ENCODE measurements at places on chromosomes 4 and X.

DNA sequence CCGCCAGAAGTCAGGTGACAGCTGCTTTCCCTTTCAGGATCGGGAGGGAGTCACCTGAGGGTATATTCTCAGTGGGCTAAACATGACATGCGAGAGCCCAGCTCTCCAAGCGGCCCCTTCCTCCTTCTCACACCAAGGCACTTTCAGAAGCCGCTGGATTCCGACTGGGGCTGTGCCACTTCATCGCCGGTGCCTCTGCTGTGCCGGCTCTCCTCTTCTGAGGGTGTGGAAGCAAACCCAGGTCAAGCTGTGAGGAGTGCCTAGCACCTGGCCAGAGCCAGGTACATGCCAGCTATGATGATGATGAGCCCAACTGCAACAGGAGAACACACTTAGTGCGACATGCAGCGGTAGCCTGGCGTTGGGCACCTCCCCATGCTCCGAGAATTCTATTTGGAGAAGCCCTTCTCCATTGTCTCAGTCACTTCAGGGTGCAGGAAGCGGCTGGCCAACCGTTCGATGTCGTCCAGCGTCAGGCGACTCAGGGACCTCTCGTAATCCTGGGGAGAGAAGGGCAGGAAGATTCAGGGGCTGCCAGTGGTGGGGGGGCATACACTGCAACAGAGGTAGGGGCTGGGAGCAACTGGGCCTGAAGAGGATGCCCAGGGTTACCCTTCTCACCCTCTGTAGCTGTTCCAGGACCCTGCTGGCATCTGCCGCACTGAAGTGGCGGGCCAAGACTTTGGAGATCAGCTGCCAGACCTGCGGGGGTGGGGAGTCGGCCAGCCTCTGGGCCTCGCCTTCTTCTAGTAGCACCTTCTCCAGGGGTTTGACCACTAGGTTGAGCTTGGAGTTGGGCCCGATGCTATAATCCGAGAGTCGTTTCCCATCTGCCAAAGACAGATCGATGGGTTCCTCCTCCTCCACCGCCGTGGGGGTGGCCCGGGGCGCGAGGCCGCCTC is 1.0 kb downstream of the UBL4A start:
- DNase-seq, result no peak

DNA sequence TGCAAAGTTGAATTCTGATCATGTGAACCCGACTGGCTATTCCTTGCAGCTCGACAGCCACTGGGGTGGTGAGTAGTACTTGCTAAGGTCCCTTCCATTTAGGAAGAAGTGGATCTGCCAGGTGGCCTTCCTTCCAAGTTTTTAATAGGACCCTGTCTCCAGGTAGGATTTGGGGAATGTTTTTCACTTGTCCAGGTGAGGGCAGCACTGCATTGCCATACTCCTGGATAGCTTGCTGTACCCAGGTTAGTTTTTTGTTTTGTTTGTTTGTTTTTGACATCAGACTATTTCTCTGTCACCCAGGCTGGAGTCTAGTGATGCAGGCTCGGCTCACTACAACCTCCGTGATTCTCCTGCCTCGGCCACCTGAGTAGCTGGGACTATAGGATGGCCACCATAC is 29.8 kb downstream of the SAGE1 start:
- no peak for DNase-seq

DNA sequence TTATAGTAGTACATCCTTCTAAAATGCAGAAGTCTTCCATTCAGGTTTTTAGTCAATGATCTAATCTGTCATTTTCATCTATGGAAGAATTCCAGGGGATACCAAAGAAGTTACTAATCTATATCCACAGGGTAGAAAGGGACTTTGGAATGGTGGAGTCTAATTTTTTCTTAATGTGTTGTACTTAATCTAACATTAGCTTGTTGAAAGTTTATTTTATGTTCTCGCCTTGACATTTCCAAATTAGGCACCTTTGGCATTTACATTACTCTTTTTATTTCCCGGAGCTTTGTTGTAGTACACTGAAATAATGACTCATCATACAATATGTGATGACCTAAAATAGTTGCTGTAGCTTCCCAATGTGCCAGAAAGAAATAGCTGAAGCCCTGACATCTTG is 91.5 kb downstream of the HTR2C start:
- DNase-seq, result no peak

DNA sequence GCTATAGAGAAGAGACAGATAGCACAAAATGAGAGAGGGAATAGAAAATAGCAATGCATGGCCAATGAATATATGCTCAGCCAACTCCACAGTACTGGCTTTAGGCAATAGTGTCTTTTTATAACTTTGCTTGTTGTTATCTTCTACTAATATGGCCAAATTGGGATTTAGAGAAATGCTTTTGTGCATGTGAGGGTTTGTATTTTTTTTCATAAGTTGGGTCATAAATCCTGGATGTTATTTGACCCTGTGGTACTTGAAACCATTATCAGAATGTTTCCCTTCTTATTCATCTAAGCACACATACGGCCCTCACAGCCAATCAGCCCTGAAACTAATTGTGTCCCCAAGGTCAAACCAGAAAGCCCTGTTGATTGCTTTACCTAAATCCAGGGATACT is 35.2 kb upstream of the LPAR4 start:
- DNase-seq, result no peak

GRCh38 chrX:107724653-107725052 is 50.9 kb downstream of the TSC22D3 start:
- no peak for DNase-seq

DNA sequence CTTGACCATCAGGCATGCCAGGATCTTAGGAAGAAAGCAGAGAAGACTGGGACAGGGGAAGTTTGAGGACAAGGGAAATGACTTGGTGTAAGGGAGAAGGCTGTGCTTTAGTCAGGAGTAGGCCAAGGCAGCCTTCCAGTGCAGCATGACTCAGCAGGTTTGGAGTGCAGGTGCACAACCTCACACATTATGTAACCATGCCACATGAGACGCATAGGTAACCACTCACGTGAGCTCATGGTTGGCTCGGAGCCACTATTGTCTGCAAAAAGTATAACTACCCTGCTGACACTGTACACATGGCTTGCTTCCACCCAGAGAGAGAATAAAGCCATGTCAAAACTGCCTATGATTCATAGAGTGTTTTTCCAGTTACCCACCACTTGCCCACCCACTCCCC is 715.9 kb downstream of the SMARCA1 start:
- no peak for DNase-seq

- DNase-seq, result no peak
These were observed 99.2 kb downstream of the SORCS2 start for GRCh38 chr4:7291372-7292114.

- DNase-seq, result no peak
These were observed 61.8 kb downstream of the CAMK2D start for GRCh38 chr4:113699772-113700171.

- no peak for DNase-seq
These were observed 157.6 kb upstream of the SH3RF1 start for GRCh38 chr4:169428376-169428775.

DNA sequence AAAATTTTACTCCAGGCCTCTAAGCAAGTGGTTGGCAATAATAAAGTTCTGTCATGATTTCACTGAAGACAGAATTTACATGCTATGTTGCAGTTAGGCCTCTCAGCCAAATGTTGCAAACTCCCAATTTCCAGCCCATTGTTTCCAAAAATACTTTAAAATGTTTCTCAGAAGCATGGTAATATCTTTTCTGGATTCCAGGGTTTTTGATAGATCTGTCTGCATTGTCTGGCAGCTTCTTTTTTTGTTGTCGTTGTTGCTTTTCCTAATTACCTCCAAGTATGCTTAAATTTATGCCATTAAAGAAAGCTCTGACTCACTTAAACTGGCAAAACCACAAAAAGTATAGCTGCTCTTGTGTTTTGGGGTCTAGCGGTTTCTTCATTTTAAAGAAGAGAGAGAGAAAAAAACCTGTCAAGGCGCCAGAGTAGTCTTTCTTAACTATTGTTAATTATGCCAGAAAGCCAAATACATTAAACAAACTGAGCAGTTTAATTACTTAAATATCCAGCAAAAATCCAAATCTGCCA is 97.0 kb downstream of the AGTR2 start:
- DNase-seq, result no peak

DNA sequence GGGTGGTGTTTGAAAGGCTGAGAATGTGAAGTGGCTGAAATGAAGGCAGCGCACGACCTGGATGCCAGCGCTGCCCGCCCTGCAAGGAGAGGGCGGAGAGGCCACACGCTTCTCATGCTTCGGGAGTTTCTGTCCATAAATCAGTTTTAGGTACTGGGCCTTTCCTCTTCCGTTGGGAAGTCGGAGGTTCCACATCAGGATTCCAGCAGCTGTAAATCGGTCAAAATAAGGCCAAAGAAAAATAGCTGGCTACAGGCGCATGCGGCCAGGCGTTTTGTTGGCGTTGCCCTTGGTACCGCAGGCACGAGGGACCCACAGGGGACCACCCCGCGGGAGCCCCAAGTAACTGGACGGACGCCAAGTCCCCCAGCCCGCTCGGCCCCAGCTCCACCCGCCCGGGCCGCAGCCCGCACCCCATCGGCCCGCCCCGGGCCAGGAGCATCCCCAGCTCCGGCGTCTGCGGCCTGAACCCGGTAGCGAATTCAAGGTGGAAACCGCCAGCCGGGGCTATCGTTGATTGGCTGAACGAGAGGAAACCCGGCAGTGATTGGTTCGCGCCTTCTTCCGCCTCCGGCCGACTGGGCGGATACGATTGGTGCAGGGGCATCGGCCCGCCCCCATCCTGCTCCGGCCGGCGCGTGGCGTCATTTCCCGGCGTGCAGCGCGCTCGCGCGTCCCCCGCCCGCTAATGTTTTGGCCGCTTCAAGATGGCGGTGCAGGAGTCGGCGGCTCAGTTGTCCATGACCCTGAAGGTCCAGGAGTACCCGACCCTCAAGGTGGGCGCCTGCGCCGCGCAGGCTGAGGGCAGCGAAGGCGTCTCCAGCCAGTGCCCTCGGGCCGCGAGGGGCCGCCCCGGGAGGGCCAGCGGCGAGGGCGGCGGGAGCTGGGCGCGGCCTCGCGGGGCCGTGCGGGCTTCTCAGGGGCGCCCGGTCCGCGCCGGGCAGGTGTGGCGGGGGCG is at the start of gene MAEA:
MAEA (plus strand) TSS at position 685 of the 958 bp plus-strand sequence; CDS start at position 708, 23 bp downstream.
- peak; percentile 98 for DNase-seq

DNA sequence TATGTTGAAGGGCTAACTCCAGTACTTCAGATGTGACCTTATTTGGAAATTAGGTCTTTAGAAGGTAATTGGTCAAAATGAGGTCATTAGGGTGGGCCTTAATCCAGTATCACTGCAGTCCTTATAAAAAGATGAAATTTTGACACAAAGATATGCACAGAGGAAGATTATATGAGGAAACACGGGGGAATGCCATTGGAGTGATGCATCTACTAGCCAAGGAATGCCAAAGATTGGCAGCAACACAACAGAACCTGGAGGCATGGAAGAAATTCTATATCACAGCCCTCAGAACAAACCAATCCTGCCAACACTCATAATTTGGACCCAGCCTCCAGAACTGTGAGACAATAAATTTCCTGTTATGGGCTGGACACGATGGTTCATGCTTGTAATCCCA is 17.6 kb downstream of the TRIM61 start:
- DNase-seq, result no peak

DNA sequence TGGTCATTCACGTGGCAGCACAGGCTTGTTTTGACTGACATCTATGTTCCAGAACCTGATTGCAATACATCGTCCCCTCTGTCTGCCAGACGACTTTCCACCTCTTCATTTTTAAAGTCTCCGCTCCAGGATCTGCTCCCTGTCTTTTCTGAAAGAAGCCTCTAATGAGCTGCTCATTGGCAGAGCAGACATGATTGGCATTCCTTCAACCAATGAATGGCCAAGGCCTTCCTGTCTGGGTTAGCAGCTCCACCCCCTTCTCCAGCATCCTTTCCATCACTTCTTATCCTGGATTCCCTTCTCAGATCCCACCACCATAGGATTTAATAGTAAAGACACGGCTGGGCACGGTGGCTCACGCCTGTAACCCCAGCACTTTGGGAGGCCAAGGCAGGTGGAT is 202.7 kb upstream of the KLF3 start:
- DNase-seq, result no peak
